ENCODE measurements at places on chromosomes 5 and 9.

DNA sequence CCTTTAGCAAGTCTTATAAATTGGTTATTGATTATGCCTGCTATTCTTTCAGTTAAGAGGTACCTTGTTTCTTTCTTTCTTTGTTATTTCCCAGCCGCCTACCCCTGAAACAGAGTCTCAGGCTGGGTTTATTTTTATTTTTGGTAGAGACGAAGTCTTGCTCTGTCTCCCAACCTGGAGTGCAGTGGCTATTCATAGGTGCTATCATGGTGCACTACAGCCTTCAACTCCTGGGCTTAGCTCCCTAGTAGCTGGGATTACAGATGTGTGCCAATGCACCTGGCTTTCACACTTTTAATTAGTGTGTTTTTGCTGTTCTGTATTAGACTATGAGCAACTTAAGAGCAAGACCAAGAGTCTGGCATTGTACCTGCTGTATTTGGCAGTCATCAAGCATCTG, 14.2 kb downstream of the MAML1 start:
- no peak for DNase-seq

DNA sequence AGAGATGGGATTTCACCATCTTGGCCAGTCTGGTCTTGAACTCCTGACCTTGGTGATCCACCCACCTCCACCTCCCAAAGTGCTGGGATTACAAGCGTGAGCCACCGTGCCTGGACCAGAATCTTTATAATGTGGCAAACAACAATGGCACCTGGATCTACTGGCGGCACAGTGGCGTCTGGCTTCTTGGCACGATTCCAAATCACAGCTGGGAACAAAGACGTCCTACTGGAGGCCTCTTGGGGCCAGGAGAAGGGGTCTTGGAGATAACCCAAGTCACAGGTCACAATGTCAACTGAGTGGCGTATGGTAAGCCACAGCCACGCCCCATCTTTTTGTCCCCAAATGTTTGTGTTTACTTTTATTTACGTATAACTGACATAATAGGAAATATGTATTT, 77.8 kb upstream of the RAPGEF1 start:
- no peak for DNase-seq

GRCh38 chr5:128844354-128844923, 120.8 kb upstream of the SLC27A6 start:
- no peak for DNase-seq

GRCh38 chr5:138754699-138755057, 1.5 kb downstream of the CTNNA1 start:
- DNase-seq, result no peak

DNA sequence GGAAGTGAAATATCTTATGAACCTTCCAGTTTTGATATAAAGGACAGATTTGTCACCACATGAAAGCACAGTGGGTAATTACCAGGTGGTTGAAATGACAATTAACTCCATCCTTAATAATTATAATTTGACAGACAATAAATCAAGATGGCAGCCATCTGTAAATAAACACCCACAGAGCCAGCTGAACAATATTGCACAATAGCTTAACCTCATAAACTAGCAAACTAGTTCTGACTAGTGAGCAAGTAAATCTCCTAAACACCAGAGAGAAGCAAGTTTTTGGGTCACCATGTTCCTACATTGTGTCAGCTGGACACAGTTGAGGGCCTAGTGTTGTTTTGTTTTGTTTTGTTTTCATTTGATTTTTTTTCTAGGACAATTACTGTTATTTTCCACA, 577.4 kb downstream of the ACTL7B start:
- DNase-seq, result no peak

- no peak for DNase-seq
Observed at GRCh38 chr5:15064396-15064795, 192.8 kb upstream of the ANKH start.

DNA sequence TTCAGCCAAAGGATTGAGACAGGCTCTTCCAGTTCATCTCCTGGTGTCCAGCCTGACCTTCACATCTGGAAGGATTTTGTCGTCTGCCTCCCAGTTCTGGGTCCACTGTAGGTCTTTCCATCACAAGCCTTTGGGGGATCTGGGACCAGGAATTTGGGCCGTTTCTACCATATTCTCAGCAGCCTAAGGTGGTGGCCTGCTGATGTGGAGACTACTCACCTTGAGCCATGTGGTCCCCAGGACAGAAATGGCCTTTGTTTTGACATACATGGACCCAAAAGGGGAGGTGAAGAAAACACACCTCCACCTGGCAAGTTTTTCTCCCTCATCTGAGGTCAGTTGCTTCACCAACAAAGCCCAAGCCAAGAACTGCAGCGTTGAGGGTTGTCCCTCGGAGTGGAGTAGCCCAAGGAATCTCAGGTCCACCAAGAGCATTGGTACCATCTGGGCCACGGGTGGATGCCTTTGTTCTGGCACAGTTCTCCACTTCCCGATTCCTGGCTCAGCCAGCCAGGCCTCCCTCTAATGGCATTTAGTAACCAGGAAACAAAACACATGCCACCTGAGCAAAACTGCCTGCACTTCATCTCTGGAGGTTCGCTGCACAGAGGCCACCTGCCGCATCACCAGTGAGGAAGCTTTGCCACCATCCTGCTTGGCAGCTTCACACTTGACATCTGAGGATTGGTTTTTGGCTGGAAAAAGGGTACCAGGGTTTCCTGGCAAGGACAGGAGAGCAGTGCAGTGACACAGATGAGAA, 24.7 kb downstream of the AMBP start:
- no peak for DNase-seq

DNA sequence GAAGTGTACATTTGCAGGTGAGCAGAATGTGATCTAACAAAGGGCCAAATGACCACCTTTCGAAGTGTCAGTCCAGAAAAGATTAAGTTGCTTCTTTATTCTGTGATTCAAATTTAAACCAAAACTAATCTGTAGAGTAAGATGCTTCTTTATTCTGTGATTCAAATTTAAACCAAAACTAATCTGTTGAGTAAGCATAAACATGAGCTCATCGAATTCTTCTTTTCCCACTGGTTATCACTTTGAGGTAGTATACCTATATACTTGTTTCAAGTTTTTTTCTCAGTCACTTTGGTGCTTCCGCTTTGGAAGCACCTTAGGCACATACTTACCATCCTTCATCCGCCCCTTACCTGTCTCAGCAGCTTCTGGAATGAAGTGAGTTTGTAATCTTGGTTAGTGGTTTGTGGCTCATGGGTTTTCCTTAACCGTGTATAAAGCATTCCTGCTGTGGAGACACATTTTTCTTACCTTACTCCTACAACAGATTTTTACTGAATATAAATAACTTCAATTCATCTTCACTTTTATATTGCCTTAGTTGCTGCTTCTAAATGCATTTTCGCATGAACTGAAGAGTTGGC, 40.7 kb upstream of the CTXN3 start:
- DNase-seq, result no peak

DNA sequence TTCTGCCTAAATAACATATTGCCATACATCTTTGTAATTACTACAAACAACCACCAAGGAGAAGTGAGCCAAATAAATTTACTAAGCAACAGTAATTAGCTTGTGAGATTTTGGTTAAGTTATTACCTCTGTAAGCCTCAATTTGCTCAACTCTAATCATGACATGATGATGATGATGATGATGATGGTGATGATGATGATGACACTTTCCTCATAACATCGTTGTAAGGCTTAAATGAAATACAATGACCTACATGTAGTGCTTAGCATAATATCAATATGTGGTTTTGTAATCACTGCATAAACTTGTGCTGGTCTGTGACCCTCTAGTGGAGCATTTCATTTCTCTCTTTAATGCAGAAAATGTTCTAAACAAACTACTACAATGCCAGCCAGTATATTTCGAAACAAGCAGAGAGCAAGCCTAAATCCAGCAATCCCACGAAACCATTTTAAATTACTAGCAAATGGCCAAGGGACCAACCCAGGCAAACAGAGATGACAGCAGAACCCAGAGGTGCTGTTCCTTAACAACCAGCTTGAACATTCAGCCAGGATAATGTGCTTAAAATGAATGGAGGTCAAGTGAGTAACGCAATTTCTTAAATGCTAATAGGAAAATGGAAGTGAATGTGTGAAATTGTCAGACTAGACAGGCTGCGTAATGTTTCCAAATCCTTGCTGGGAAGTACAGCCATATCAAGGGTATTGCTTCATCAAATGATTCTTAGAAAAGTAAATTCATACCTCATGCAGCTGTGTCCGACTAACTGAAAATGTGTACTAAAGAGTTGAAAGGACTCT, 281.9 kb upstream of the PUM3 start:
- DNase-seq, result no peak

DNA sequence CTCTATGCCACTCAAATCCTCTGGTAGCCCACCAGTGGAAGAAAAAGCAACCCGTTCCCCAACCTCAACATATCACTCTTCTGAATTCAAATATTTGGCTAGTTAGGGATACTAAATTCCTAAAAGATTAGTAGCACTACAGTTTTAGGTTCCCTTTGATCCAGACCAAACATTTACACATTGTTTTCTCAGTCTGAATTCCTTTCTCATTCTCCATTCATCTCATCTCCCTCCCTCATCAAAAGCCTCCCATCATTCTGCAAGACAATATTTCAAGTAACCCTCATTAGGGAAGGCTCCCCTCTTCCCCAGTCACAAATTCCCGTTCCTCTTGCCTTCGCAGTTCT, 26.3 kb downstream of the ADAM19 start:
- DNase-seq, result no peak

GRCh38 chr5:60196385-60197113, 303.0 kb upstream of the PDE4D start:
- no peak for DNase-seq

DNA sequence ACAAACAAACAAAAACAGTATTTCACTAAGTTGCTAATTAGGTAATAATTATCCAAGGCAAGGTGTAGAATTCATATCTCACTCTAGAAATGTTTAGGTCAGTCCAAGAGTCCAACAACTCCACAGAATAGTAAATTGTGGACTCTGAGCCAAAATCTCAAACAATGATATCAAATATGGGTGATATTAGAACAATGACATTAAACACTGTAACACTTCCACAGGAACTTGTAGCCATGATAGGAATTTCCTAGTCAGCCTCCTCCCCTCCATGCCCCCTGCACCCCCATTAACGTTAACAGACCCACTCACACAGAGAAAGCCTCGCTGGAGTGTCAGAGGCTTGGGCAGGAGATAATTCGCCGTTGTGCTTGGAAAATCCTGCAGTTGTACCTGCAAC, 305.0 kb upstream of the PIK3R1 start:
- DNase-seq, result no peak
